PC-9 (cell line): ENCODE measurements at places on chromosomes 6 and 20.

- H3K4me3 ChIP-seq: peak overlapping the region; percentile 2; the same call in 1 of the 2 replicates
- H3K36me3 ChIP-seq: no peaks in the 10 kb centered on the region
- no peaks in the 10 kb centered on the region for H3K27me3 ChIP-seq
- peak overlapping the region; percentile 27 for H3K27ac ChIP-seq
- DNase-seq: peak; percentile 75
- H3K4me1 ChIP-seq: peaks cover 51% of the 10 kb centered on the region
Observed at GRCh38 chr6:118705544-118706491, 54.4 kb upstream of the CEP85L start.

DNA sequence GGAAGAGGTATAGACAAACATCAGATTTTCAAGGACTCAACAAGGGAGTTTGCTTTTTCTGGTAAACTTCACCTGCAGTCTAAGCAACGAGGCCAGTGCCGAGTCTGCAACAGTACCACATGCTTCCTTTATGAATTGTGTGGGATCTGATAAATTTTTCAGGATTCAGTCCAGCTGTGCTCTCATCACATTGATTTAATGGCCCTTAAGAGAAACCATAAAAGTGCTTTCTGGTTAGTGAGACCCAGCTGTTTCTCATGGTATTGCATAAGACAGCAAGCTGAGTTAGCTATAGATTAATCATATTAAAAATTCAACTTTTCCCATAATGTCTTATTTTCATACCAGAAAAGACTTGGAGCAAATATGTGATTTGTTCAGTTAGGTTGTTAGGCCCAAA, 291.4 kb downstream of the CENPW start:
- no peak overlapping the region for H3K4me3 ChIP-seq
- no peaks in the 10 kb centered on the region for H3K27me3 ChIP-seq
- DNase-seq: no peak
- H3K4me1 ChIP-seq: peaks cover 11% of the 10 kb centered on the region

DNA sequence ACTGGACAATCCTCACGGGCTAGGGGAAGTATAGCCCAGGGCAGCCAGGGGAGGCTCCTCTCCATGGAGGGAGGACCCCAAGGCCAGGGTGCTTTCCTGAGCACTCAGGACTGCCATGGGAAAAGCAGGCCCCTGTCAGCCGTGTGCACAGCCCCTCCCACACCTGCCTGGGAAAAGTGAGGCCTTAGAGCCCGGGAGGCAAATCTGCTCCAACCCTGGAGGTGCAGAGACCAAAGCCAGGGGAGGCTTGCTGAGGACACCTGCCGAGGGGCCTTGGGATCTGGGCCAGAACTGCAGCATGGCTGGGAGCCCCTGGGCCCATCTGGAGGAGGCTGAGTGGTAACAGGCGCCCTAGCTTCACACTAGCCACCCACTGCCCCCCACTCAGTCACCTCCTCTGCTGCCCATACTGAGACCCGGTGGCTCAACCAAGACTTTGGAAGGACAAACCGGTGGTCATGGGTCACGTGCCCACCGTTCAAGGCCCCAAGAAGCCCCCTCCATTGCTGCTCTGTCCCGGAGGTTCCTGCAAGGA, 55.2 kb downstream of the YTHDF1 start:
- peaks cover 95% of the 10 kb centered on the region for H3K27me3 ChIP-seq
- no peaks in the 10 kb centered on the region for H3K36me3 ChIP-seq
- no peaks in the 10 kb centered on the region for H3K4me1 ChIP-seq
- no peak for DNase-seq
- no peak overlapping the region for H3K27ac ChIP-seq

GRCh38 chr20:24842918-24843715, 106.0 kb upstream of the CST7 start:
- H3K27ac ChIP-seq: no peak overlapping the region
- H3K4me1 ChIP-seq: peaks cover 11% of the 10 kb centered on the region
- no peak for DNase-seq

GRCh38 chr6:13528777-13529343, 41.5 kb upstream of the GFOD1 start:
- peaks cover 20% of the 10 kb centered on the region for H3K4me1 ChIP-seq
- no peak overlapping the region for H3K27ac ChIP-seq
- H3K27me3 ChIP-seq: no peaks in the 10 kb centered on the region
- no peak for DNase-seq
- no peaks in the 10 kb centered on the region for H3K36me3 ChIP-seq

DNA sequence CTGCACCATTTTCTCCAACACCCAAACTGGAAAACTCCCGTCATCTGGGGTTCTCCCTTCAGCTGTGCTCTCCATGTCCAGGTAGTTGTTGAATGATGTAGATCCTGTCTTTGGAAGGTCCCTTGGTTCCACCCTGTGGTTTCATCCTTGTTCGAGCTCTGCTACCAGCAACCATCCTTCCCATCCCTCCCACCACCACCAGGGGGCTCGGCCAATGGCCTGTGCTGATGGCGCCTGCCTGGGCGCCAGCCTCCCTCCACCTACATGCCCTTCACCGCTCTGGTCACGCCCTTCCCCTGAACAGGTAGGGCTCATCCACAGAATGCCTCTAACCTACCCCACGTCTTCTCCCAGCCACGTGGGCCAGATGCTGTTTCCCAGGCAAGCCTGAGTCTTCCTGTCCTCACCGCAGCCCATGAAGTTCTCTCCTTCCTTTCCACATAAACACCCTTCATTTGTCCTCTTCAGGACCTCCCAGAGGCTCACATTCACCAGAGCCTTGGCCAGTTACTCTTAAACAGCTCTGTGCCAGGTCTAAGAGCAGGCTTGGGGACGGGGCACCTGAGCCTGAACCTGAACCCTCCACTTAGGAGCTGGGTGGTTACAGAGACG, 75.1 kb upstream of the DUSP22 start:
- H3K4me1 ChIP-seq: no peaks in the 10 kb centered on the region
- no peak for DNase-seq
- H3K27me3 ChIP-seq: peaks cover 5% of the 10 kb centered on the region; the same call in 1 of the 2 replicates
- H3K4me3 ChIP-seq: no peak overlapping the region
- no peaks in the 10 kb centered on the region for H3K36me3 ChIP-seq
- H3K27ac ChIP-seq: no peak overlapping the region

DNA sequence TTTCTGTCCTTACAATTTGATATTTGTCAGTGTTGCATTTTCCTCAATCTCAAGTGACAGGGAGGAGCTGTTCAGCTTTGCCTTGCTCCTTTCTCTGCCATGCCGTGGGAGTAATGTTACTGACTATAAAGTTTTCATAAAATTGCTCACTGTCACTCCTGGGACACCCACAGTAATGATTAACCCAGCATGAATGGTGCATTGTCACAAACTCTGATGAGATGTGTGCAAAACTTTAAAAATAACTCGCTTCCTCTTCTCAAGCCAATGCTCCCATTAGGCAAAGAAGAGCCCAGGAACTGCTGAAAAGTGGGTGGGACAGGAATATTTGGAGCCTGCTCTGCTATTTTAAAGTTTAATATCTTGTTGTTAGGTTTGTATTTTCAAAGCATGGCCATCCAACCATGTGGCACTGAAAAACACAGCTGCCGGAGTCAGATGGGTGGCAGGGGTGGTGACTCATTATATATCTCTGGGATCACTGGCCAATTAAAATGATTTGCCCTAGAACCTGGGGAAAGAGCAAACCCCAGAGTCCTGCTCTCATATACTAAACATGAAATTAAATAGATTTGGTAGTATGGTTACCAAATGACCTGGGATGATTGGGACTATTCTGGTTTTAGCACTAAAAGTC, 260.1 kb downstream of the BTBD3 start:
- H3K27me3 ChIP-seq: no peaks in the 10 kb centered on the region
- H3K4me3 ChIP-seq: no peak overlapping the region
- no peaks in the 10 kb centered on the region for H3K4me1 ChIP-seq
- H3K27ac ChIP-seq: no peak overlapping the region
- no peaks in the 10 kb centered on the region for H3K36me3 ChIP-seq

DNA sequence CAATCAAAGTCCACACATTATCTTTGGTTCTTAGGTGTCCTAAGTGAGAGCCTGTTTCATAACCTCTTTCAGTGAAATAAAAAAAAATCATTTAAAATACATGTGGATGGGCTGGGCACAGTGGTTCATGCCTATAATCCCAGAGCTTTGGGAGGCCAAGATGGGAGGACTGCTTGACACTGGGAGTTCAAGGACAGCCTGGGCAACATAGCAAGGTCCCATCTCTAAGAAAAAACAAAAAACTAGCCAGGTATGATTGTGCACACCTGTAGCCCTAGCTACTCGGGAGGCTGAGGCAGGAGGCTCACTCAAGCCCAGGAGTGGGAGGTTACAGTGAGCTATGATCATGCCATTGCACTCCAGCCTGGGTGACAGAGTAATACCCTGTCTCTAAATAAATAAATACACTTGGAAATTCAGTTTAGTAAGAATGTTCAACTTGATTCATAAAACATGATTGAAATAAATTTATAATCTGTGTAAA, 3.6 kb downstream of the MPC1 start:
- DNase-seq: no peak
- no peaks in the 10 kb centered on the region for H3K27me3 ChIP-seq
- H3K4me1 ChIP-seq: 0 out of 2 replicates have a peak, but pooled peaks cover 5% of the 10 kb centered on the region
- no peak overlapping the region for H3K27ac ChIP-seq
- no peaks in the 10 kb centered on the region for H3K36me3 ChIP-seq

DNA sequence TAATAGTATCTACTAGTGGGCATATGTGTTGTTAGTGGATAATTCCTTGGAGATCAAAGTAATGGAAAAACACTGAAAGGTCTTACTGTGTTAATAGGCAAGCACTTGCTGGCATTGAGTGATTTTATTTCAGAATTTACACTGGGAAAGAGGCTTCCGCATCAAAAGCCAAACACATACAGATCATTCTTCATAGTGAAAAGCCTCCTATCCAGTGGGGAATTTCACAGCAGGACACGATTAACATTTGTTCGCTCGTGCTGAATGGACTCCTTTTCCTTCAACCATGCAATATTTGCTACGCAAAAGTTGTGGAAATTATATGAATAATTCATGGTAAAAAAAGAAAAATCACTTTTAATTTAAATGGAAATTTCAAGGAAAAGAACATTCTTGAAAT, 26.4 kb downstream of the GABRR1 start:
- H3K27ac ChIP-seq: no peak overlapping the region
- H3K4me3 ChIP-seq: no peak overlapping the region
- DNase-seq: no peak

DNA sequence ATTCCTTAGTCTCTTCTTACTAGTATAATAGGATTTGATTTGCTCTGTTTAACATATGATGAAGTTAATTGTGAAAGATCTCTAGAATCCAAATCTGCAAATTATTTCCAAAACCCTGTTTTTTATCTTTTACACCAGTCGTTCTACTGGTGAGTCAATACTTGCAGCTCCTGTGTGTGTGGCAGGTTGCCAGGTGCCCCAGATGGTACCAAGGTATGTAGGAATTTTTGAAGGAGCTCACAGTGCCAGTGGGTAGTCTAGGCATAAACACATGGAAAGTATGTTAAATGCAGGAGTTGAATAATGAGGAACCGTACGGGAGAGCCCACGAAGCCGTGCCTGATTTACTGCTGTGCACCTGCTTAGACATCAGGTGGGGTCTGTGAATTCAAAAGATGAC, 192.2 kb downstream of the FARS2 start:
- no peak for DNase-seq
- H3K36me3 ChIP-seq: no peaks in the 10 kb centered on the region
- no peak overlapping the region for H3K4me3 ChIP-seq
- H3K4me1 ChIP-seq: peaks cover 22% of the 10 kb centered on the region
- no peak overlapping the region for H3K27ac ChIP-seq
- no peaks in the 10 kb centered on the region for H3K27me3 ChIP-seq

GRCh38 chr6:79571030-79571367, 33.8 kb upstream of the LCA5 start:
- peak overlapping the region; percentile 46; the same call in 1 of the 2 replicates for H3K4me3 ChIP-seq
- no peaks in the 10 kb centered on the region for H3K27me3 ChIP-seq
- DNase-seq: no peak

GRCh38 chr6:33589731-33590530, 9.9 kb upstream of the BAK1 start:
- H3K4me1 ChIP-seq: peaks cover 40% of the 10 kb centered on the region
- H3K27me3 ChIP-seq: no peaks in the 10 kb centered on the region
- peak overlapping the region; percentile 43; the same call in 1 of the 2 replicates for H3K4me3 ChIP-seq
- no peaks in the 10 kb centered on the region for H3K36me3 ChIP-seq
- peak; percentile 87 for DNase-seq

DNA sequence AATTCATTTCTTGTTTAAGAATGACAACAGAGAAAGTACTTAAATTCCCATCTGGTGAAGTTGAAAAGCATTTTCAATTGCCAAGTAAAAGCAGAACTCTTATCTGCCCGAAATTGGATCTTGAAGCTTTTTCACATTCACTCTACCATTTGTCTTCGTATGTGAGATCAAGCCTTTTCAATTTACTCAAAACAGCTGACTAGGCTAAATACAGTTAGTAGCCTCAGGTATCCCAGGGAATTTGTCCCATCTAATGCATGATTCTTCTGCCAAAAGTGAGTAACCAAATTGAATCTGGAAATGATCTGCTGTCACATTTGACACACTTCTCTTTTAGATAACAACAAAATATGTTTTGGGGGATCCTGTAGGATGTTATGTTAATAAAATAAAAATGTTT, 596.8 kb upstream of the HS3ST5 start:
- H3K36me3 ChIP-seq: no peaks in the 10 kb centered on the region
- H3K4me1 ChIP-seq: no peaks in the 10 kb centered on the region
- no peak for DNase-seq
- H3K4me3 ChIP-seq: no peak overlapping the region

- no peaks in the 10 kb centered on the region for H3K36me3 ChIP-seq
- H3K27ac ChIP-seq: no peak overlapping the region
- no peaks in the 10 kb centered on the region for H3K27me3 ChIP-seq
- H3K4me1 ChIP-seq: no peaks in the 10 kb centered on the region
- no peak for DNase-seq
Observed at GRCh38 chr6:126880964-126881363, 237.5 kb upstream of the RSPO3 start.

GRCh38 chr20:44495802-44496481, 20.3 kb downstream of the TTPAL start:
- peaks cover 53% of the 10 kb centered on the region for H3K36me3 ChIP-seq
- H3K4me3 ChIP-seq: no peak overlapping the region; the same call in 1 of the 2 replicates
- peak overlapping the region; percentile 97 for H3K27ac ChIP-seq
- DNase-seq: peak; percentile 97
- H3K4me1 ChIP-seq: peaks cover 42% of the 10 kb centered on the region
- H3K27me3 ChIP-seq: no peaks in the 10 kb centered on the region

GRCh38 chr6:111242452-111242851, 155.1 kb downstream of the SLC16A10 start:
- H3K36me3 ChIP-seq: no peaks in the 10 kb centered on the region
- no peaks in the 10 kb centered on the region for H3K27me3 ChIP-seq
- H3K4me3 ChIP-seq: no peak overlapping the region
- peaks cover 27% of the 10 kb centered on the region for H3K4me1 ChIP-seq
- peak; percentile 12 for DNase-seq

GRCh38 chr6:56725254-56725653, 82.6 kb upstream of the DST start:
- no peaks in the 10 kb centered on the region for H3K36me3 ChIP-seq
- no peaks in the 10 kb centered on the region for H3K27me3 ChIP-seq
- no peak overlapping the region for H3K27ac ChIP-seq
- H3K4me3 ChIP-seq: no peak overlapping the region
- no peak for DNase-seq

DNA sequence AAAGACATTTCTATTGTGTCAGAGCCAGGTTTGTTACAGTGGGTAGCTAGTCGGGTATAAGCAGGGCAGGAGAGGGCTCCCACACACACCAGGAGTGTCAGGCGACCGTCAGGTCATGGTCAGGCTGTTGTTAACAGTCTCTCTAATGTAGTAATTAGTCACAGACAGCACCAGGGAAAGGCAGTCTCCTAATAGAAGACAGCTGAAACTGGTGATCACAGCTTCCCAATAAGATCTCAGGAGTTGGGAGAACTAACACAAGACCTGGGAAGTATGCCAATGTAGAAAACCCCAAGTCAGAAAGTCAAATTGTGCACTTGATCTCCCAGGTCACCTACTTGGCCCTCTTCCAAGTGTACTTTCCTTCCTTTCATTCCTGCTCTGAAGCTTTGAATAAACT, 53.0 kb upstream of the GPR6 start:
- DNase-seq: no peak
- no peak overlapping the region for H3K27ac ChIP-seq
- H3K36me3 ChIP-seq: no peaks in the 10 kb centered on the region
- no peaks in the 10 kb centered on the region for H3K27me3 ChIP-seq
- no peaks in the 10 kb centered on the region for H3K4me1 ChIP-seq
